ENCODE measurements at places on chromosomes 6 and 20. TPM values are rescaled to one million over a fixed set of nuclear protein-coding genes. Genes with fewer than 3 reads are reported as not detected.
A peak's percentile ranks its signal among the peaks of the same experiment; 100 is the strongest.

DNA sequence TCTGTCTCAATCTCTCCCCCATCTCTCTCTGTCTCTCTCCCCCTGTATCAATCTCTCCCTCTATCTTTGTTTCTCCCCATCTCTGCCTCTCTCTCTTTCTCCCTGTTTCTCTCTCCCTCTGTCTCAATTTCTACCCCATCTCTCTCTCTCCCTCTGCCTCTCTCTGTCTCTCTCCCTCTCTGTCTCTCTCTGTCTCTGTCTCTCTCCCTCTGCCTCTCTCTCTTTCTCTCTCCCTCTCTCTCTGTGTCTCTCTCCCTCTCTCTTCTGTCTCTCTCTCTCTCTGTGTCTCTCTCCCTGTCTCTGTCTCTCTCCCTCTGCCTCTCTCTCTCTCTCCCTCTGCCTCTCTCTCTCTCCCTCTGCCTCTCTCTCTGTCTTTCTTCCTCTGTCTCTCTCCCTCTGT lies 62.6 kb downstream of the DACT2 start:
- no peak for DNase-seq

GRCh38 chr6:4021133-4021853 lies 57.6 kb downstream of the FAM217A start:
- peak; percentile 96 for DNase-seq

DNA sequence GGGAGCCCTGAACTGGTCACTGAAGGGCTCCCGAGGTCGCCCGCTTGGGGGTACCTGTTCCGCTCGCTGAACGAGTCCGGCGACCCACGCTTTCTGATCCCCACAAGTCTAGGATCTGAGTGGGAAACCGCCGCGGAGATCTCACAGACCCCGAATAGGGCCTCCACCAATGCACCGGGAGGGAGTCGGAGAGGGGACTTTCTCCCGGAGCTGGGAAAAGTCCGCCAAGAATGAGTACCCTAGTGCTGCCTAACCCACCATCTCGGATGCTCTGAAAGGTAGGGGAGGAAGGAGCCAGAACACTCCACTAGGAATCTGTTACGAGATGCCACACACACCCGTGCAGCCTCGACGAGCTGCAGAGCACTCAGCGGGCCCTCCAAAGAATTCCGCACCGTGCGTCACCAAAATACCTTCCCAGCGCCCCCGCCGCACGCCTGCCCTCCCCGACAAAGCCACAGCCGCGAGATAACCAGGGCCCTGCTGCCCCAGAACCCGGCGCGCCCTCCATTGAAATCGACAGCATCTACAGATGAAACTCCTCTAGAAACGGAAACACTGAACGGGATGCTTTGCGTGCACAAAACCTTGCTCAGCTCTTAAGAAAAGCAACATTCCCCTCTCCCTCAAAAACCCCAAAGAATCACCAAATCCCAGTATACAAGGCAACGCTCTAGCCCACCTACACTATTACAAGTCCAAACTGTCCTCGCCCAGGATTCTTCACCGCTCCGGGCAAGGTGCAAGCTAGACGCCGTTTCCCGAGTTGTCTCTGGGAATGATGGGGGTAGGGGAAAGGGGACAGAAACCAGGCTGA lies 686 bp downstream of the COL12A1 start:
- DNase-seq: peak; percentile 82

DNA sequence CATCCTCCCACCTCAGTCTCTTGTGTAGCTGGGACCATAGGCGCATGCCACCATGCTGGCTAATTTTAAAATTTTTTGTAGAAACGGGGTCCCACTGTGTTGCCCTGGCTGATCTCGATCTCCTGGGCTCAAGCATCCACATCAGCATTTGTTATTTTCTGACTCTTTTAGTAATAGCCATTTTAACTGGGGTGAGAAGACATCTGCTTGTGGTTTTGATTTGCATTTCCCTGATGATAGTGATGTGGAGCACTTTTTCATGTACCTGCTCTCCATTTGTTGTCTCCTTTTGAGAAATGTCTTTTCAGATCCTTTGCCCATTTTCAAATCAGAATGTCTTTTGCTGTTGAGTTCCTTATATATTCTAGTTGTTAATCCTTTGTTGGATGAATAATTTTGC lies 22.2 kb upstream of the TULP4 start:
- DNase-seq: no peak

- DNase-seq: no peak
Measured at GRCh38 chr6:157459327-157459726, 78.3 kb downstream of the ZDHHC14 start.

DNA sequence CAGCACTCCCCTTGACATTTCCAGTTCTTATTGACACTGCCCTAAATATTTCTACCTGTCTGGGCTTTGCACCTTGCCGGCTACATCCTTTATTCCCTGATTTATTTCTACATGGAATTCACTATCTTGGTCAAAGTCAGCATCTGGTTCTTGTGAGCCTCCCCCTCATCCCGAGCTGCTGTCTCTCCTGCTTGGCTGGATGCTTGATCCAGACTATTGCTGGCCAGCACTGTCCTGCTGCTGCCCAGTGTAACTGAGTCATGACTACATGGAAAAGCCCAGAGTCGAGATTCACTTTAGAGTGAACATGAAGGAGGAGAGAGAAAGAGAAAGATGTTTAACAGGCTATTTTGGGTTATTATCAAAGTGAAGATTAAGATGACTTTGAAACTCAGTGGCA lies 142.2 kb downstream of the OPN5 start:
- DNase-seq: no peak

DNA sequence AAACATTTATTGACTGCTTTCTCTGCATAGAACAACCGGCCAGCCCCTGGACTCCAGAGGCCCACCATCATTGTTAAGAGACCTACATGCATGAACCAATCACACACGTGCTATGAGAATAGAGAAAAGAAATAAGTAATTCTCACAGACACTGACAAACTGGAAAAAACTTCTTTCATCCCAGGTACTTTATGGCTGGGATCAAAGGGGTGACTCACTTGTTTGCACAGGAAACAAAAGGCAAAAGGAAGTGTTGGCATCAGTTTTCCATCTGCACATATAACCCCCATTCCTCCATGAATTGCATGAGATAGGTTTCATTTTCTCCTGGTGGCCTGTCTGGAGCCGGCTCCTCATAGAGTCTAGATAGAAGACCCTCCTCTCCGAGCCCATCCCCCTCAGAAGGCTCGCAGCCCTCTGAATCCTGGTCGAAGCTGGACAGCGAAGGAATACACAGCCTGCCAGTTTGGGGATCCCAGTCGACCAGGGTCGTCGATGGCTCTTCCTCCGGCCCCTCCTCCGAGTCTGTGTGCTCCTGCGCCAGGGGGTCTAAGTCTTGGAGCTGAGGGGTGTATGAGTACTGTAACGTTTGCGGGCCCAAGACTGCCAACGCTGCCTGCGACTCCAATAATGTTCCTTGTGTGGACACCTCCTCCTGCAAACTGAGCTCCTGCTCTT lies 43.3 kb downstream of the IL20RA start:
- DNase-seq: no peak

The EFCAB8 gene
- not detected for total RNA-seq

The MCHR2 gene
- not detected for total RNA-seq

DNA sequence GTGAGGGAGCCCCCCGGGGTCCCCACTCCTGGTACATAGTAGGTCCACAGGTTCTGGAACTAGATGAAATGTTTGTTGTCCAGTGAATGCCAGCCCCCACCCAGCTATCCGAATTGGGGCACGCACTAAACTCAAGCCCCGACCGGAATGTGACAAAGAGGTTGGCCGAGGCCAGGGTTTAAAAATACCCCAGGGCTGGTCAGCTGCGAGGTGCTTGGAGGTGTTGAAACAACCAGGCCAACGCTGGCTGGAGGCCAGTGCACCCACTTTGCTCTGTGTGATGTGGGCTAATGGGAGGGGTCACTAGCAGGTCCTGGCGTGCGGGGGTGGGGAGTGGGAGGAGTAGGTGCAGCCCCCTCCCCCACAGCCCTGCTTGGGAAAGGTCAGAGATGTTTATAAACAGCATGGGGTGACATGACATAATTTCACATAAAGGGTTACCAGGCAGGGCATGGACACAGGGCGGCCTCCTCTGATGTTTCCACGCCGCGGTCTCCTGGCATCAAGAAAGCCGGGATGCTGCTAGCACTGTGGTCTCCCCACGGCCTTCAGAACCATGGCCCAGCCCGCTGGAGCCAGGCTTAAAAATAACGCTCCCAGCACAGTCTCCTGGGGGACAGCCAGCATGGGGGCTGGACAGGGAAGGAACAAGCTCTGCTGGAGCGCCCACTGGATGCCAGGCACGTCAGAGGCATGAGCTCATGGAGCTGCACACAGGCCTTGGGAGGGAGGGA lies 111.2 kb upstream of the PTPN1 start:
- DNase-seq: peak; percentile 51

The LYRM4 gene
- total RNA-seq: 16.1 TPM

DNA sequence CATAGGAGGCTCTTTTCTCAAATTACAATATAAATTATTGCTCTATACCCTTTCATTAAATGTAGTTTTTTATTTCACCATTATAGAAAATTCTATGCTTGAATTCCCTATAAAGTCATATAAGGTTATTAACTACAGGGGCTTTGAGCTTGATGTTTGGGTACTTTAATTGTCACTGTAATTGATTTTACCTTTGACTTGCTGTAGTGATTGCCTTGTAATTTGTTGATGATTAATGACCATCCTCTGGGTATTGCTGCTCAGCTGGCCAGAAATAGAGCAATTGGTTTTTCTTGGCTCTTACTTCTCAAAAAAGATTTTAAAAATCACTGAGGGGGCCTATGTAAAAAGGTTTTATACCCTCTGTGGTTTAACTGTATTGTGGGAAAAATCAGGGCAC lies 1186.0 kb downstream of the KHDRBS2 start:
- no peak for DNase-seq

DNA sequence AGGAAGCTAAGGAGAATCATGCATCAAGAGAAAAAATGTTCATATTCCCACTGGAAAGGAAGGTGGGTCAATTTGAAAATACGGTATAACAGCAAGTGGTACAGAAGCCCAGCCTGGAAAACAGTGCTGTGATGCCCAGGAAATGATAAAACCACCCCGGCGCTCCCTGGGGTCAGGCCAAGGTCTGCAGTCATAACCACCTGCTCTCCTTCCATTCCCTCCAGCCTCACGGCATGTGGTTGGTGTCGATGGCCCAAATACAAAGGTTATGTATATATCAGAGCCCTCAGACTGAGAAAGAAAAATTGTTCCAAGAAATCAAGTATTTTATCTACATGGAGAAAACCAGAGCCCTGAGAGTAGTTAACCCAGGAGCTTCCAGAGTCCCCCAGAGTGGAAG lies 208.1 kb upstream of the CDYL start:
- no peak for DNase-seq

DNA sequence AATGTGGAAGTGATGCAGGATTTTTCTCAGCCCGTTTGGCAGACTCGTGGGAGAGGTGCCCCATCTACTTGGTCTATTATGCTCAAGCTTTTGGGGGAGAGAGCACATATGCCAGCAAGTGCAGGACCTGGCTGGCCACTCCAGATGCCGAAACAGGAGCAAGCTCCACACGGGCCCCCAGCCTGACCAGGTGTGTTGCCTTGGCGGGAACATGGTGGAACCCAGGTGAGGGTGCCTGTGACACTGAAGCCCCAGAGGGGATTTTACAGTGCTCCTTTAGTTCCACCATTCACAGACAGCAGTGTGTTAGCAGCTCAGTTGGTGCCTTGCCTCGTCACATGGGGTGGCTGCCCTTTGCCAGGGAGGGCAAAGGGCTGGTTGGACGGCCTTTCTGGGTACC lies 798.9 kb downstream of the EYS start:
- DNase-seq: no peak

- DNase-seq: peak; percentile 16
Measured at GRCh38 chr6:25963426-25964123, 973 bp downstream of the TRIM38 start.

The ANKRD66 gene
- not detected for total RNA-seq

GRCh38 chr6:157647261-157647915 lies 175.7 kb upstream of the SNX9 start:
- DNase-seq: no peak

- no peak for DNase-seq
Measured at GRCh38 chr6:160253292-160253691, 5.3 kb downstream of the SLC22A2 start.

DNA sequence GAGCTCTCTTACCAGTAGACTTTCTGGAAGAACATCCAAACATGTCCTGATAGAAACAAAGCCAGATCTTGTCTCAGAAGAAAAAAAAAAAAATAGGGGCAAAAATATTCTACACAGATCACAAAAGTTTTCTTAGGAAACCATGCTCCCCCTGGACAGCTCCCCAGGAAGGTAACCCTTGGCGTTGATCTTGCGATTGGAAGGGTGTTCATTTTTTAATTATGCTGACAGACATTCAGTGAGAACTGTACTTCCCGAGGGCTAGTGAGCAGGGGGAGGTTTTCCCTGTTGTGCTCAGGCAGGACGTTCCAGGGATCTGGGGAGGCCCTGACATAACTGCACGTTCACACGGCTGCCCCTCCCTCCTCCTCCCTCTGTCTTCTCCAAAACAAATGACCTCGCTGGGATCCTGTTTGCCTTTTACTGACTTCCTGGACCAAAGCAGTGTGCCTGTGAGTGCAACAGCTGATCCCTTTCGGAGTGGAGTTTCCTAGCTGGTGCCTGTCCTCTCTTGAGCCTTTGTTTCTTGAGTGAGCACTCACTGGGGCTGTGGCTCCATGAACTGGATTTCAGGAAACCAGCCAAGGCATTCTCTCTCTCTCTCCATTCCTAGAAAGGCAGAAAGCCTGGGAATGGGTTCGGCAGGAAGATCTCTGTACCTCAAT lies 46.7 kb downstream of the MARCKS start:
- DNase-seq: peak; percentile 58

- no peak for DNase-seq
Measured at GRCh38 chr6:142913036-142913510, 31.9 kb downstream of the HIVEP2 start.

DNA sequence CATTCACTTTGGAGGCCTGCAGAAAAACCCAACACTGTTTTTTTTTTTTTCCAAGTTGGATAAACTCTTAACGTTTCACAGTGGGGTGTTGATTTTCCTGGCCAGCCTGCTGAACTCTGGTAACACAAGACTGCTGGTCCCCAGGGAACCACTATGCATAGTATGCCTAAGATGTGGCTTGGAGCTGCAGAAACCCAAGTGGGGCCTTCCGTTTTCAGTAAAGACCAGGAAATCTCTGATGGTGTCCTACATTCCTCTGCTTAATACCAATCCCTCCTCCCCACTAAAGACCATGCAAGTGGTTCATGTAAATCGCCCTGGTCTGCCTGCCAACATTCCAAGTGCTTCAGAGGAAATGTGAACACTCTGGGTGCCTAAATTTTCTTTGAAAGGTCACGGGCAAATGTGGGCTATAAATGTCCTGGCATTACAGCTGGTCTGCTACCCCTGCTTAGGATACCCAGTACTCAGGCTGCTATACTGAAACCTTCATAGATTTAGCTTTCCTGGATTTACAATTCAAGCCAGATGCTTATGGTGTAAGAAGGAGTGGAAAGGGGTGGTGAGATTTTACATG lies 615.4 kb downstream of the MAFB start:
- DNase-seq: no peak

Measured in IMR-90 (cell line).